ENCODE measurements at places on chromosomes 13 and 19.

DNA sequence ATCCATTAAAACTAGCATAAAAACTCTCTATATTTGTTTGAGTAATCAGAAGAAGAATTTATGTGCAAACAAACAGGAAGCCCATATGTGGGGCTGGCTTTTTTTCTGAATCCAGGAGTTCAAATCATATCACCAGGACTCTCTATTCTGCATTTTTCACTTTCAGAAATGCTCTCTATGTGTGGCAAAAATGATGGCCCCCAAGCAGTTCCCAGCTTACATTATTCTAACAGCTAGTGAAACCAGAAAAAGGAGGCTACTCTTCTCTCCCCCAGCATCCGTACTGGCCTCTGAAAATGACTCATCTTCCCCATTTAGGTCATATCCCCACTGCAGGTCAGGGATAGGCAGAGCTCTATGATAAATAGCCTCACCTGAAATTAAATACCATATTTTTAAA is 20.4 kb downstream of the RBM26 start:
- DNase-seq = peak; percentile 57

- DNase-seq = no peak
Measured at GRCh38 chr19:54275951-54276350, 5.0 kb downstream of the LILRB2 start.

GRCh38 chr19:45118106-45118505 is 25.1 kb downstream of the PPP1R37 start:
- DNase-seq = no peak

DNA sequence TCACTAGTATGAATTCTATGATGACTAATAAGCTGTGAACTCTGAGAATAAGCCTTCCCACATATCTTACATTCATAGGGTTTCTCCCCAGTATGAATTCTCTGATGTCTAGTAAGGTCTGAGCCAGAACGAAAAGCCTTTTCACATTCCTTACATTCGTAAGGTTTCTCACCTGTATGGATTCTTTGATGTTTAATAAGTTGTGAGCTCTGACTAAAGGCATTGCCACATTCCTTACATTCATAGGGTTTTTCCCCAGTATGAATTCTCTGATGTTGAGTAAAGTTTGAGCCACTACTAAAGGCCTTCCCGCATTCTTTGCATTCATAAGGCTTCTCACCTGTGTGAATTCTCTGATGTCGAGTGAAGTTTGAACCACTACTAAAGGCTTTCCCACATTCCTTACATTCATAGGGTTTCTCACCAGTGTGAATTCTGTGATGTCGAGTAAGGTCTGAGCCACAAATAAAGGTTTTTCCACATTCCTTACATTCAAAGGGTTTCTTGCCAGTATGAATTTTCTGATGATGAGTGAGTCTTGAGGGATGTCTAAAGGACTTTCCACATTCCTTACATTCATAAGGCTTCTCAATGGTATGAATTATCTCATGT is 30.7 kb upstream of the ZFP82 start:
- DNase-seq = no peak

DNA sequence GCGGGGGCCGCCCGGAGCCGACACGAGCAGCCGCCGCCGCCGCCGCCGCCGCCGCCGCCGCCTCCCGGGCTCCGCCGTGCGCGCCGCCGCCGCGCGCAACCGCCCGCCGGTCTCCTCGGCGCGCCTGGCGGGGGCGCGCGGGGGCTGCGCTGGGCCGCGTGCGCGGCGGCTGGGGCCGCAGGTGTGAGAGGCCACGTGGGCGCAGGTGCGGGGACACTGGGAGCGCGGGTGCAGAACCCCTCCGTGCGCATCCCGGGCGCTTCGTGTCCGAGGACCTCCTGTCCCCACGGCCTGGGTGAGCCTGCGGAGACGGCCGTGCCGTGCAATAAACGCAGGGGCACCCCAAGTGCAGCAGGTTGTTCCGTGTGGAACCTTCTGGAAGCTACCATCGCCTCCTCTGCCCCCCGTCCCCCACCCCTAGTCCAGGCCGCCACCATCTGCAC is at the start of gene LINGO3:
Gene LINGO3 (minus strand): TSS at position 41 of the 443 bp plus-strand sequence. CDS start 16,378 bp downstream, outside the sequence.
- DNase-seq = peak; percentile 26

GRCh38 chr19:5489551-5489950 is 34.3 kb downstream of the ZNRF4 start:
- DNase-seq = no peak

GRCh38 chr13:82330499-82330898 is 1551.8 kb downstream of the SLITRK1 start:
- DNase-seq = no peak

- no peak for DNase-seq
Measured at GRCh38 chr19:17136021-17136420, 60.4 kb downstream of the MYO9B start.

DNA sequence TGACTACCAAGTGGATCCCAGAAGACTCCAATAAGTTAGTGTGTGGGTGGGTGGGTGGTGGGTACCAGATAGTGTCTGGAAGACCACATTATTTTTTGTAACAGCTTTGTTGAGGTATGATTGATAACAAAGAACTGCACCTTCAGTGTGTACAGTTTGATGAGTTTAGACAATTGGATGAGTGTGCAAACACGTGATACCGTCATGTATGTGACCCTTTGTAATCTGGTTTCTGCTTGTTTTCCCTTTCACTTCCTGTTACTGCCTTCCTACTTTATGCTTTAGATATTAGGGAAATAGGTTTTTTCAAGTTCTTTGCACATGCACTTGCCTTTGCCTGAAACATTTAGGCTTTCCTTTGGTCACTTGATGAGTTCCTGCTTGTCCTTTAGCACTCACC is 8.5 kb downstream of the RPL21 start:
- no peak for DNase-seq

- no peak for DNase-seq
Measured at GRCh38 chr13:29396446-29396845, 199.0 kb downstream of the SLC7A1 start.

DNA sequence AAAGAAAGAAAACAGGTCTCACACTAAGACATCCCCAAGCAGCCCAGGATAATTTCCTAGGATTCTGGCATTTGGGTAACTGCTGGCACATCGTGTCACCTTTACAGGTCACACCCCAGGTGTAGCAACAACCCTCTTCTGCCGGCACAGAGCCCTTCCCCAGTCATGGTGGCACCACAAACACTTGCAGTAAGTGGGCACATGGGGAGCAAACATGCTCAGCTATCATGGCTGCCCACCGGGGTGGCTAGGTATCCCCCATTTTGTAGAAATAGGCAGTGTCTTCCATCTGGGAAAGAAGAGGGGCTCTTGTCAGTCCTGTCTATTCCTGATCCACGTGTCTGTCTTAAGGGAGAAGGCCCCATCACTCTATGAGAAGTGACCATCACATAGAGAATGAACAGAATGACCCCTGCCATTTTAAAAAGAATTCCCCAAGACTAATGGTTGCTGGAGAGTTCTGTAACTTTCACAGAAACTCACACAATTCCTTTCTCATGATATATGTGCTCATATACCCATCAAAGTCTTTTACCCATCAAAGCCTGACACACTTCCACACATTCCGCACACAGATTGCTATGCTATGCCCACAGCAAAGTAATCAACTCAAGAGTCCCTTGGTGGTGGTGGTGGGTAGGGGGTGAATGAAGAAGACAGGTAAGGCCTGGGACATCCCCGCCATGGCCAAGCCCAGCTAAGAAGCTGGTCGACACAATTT is 33.3 kb downstream of the BRD4 start:
- no peak for DNase-seq

DNA sequence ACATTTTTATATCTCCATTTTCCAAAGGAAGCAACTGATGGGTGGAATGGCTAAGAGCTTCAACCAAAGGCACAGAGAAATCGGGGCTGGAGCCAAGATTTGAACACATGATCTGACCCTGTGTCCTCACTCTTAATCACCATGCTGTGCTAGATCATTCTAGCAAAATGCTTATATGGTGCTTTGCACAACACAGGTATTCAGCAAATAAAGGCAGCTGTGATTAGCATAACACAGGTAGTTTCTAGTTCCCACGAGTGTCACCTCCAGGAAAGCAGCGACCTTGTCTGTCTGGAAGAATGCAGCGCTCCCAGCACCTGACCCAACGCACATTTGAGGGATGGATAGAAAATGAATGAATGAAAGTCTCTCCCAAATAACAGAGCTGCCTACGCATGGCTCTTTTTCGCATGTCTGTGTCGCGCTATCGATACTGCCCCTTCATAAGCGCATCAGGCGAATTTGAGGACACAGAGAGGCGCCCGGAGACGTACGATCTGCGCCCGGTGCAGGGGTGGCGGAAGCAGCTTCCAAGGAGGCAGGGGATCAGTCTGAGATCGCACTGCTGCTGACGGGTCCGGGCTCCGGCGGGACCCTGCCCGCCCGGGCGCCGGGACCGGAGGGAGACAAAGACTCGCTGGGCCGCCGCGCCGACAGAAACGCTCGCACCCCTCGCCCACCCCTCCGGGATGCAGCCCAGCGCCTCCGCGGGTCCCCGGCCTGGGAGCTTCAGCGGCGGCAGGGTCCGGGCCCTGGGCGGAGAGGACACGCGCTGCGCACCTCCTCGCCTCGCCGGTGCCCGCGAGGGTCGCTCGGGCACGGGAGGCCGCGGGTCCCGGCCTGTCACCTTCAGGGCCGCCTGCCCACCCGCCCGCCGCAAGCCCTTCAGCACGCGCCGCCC is 609 bp downstream of the EPS15L1 start:
- DNase-seq = peak; percentile 44

GRCh38 chr13:73849292-73849691 is 284.9 kb downstream of the KLF12 start:
- DNase-seq = no peak

All from activated naive CD8-positive, alpha-beta T cell treated with anti-CD3 and anti-CD28 coated beads for 36 hours (primary cell).